ENCODE measurements at places on chromosomes 4 and X.
A peak's percentile ranks its signal among the peaks of the same experiment; 100 is the strongest.

DNA sequence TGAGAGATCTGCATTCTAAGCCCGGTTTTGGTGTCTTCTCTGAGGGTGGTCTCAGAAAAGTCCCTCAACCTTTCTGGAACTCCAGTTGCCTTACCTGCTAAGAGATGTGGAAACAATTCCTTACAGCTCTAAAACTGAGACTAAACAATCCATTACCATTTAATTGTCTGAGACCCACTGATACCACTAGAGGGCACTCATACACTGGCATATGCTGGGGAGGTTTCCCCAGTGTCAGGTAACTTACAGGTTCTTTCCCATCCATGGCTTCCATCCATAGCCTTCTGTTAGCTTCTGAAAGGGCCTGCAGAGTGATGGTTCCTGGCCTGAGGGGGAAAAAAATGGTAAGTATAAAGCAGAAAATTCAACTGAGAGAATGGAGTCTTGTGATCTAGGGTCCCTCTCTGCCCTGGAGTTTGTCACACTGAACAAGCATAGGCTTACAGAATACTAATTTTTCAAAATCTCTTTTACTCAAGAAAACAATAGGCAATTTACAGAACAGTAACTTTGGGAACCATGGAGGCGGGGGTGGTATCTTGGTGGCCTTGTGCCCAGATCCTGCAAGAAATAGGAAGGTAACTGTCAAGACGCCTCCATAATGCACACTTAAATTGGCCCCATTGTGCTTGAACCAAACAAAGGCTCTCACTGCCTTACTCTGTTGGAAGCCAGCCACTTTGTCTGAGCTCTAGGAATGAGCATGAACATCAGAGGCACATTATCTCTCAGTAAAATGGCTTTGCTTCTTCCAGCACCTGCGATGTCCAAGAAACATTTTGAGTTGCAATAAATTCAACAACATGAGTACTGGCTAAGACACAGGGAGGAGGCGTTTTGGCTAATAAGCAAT is 236.1 kb downstream of the OPHN1 start:
- peak; percentile 36 for DNase-seq

- no peak for DNase-seq
Observed at GRCh38 chr4:105129286-105130040, 17.2 kb upstream of the TET2 start.

- DNase-seq = no peak
Observed at GRCh38 chrX:16934185-16934584, 12.3 kb upstream of the REPS2 start.

- DNase-seq = no peak
Observed at GRCh38 chrX:115018040-115018647, 728 bp upstream of the IL13RA2 start.

DNA sequence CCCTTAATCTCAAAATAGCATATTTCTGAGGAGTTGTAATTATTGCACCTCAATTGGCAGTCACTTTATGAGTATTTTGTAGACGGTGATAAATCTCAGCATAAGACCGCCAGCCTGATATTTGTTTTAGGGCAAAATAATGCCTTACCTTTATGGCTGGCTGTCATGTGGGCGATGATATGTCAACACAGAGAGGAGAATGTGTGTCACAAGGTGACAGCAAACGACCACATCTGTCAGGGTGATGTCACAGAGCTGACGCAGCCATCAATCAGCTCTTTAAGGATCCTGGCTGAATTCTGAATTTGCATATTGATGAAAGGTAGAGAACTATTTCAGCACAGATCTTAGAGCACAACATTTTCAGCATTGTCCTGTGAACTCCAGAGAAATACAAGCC is 209.7 kb downstream of the CEP135 start:
- DNase-seq = no peak

DNA sequence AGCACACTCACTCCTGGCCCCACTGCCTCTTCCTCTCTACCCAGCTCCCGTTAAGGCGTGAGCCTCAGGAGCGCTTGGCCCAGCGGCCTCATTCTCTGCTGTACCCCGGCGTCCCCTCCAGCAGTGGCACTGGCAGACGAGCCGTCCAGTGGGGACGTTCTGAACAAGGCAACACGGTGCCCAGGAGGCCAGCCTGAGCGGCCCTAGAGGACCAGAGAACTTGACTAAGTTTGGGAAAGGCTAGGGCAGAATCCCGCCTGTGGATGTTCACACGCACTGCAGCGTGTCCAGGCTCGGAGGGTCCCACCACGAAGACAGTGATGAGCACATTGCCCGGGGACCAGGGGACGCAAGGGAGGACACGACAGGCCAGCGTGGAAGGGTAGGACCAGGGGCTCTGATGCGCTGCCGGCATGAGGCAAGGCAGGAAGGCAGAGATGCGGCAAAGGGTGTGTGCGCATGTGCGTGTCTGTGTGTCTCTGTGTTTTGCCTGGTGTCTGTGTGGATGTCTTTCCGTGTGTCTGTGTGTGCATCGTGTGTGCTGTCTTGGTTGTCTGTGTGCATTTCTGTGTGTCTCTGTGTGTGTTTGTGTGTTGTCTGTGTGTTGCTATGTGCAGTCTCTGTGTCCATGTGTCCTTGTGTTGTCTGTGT is 89.4 kb downstream of the ABLIM2 start:
- DNase-seq = no peak

DNA sequence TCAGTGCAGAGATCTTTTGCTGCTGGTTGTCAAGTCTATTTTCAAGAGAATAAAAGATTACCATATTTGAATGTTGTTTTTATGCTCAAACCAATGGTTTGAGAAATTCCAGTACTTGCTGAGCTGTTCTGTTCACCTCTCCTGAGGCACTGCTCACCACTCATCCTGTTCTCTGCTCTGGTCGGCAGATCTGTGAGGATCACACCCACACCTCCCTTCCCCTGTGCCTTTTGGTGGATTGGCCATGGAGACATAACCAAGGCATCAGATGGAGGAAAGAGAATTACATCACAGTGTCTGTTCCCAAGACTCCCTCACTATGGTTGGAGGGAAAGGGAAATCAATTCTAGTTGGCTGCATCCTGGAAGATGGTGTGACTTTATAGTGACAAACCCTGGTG is 391.6 kb downstream of the ARHGAP24 start:
- no peak for DNase-seq

- no peak for DNase-seq
Observed at GRCh38 chr4:186249785-186250754, 15.9 kb upstream of the F11 start.

GRCh38 chrX:16822723-16823122 is 36.5 kb downstream of the TXLNG start:
- DNase-seq = no peak

GRCh38 chrX:78653118-78653822 is 5.9 kb downstream of the RTL3 start:
- DNase-seq = no peak

GRCh38 chr4:167000141-167000852 is 234.0 kb downstream of the SPOCK3 start:
- no peak for DNase-seq
